Adrenal gland (tissue), 19 donors: ENCODE measurements at places on chromosomes 5 and 9. TPM values are rescaled to one million over a fixed set of nuclear protein-coding genes. Genes with fewer than 3 reads are reported as not detected.

Gene TTC16
- polyA plus RNA-seq, result 0.11 TPM

Gene SEMA5A
- 0.97 TPM for polyA plus RNA-seq

Gene PTGES
- 1.2 TPM for polyA plus RNA-seq

Gene NREP
- polyA plus RNA-seq, result 35.1 TPM

Gene MSH3
- 2.8 TPM for polyA plus RNA-seq

Gene FGF1
- polyA plus RNA-seq, result 0.57 TPM

Gene TEX48
- not detected for polyA plus RNA-seq

Gene SLC46A2
- polyA plus RNA-seq, result 0.09 TPM

Gene CA9
- polyA plus RNA-seq, result 1.3 TPM

Gene PDZD2
- 4.3 TPM for polyA plus RNA-seq

Gene NOXA1
- 23.5 TPM for polyA plus RNA-seq

Gene SNX30
- polyA plus RNA-seq, result 0.84 TPM

Gene GHR
- polyA plus RNA-seq, result 4.3 TPM

Gene NME5
- polyA plus RNA-seq, result 15.7 TPM

Gene GAPVD1
- 25.5 TPM for polyA plus RNA-seq

Gene PCDHAC2
- polyA plus RNA-seq, result 0.07 TPM

- peak; percentile 67 for DNase-seq
These were observed 2.9 kb downstream of the SPTAN1 start for GRCh38 chr9:128555180-128555721.

DNA sequence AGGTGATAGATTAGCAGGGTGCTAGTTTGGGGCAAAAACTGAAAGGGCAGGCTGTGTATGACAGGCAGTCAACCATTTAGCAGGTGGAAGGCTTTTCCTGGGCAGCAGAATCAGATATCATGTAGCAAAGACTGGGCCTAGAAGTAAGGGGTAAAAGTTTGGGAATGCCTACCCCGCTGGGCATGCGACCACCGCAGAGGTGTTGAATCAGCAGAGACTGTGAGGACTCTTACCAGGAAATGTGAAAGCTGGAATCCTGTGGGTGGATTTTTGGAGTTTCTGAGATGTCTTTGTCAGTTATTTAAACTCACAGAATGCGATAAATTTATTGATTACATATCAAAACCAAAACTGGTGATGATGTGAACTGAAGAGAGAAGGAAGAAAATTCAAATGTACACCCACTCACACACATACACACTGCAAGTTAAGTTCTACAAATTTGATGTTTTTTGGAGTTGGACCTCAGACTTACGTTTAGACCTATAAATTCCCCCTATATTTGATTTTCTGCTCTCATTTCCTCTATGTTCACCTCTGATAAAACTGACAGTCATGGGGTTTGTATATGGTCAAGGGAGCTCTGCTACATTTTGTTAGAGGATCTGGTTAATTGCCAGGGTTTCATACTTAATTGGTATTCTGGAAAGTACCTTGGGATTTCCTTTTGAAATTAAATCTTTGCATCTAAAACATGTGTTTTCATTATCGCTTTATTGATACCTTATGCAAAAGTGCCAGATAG is 333.6 kb downstream of the CSNK1G3 start:
- DNase-seq, result no peak

- peak; percentile 79 for DNase-seq
These were observed 12.7 kb upstream of the TDRD7 start for GRCh38 chr9:97398999-97399758.

GRCh38 chr5:11903614-11904264 is 507 bp downstream of the CTNND2 start:
- no peak for DNase-seq

GRCh38 chr9:122857815-122858214 is 29.4 kb upstream of the PDCL start:
- DNase-seq, result no peak

DNA sequence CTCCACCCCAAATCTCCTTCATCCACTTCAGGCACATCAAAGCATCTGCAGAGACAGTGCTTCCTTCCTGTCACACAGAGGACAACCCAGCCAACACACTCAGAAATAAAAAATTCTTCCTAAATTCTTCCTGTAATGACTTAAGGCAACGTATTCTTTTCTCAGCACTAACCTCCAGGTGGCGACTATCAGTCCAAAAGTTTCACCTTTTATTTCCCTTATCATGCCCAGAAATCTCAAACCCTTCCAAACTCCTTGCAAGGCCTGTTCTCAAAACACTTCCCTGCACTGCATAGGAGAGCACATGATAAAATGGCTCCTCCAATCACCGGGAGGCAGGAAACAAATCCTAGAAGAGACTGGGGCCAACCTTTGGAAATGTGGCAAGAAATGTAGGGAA is 35.1 kb downstream of the SLIT3 start:
- DNase-seq, result no peak

GRCh38 chr5:58246461-58246944 is 213.4 kb downstream of the PLK2 start:
- no peak for DNase-seq

GRCh38 chr5:142253938-142254337 is 70.9 kb downstream of the SPRY4 start:
- no peak for DNase-seq

- DNase-seq, result no peak
These were observed 19.6 kb downstream of the TJP2 start for GRCh38 chr9:69193685-69194032.

DNA sequence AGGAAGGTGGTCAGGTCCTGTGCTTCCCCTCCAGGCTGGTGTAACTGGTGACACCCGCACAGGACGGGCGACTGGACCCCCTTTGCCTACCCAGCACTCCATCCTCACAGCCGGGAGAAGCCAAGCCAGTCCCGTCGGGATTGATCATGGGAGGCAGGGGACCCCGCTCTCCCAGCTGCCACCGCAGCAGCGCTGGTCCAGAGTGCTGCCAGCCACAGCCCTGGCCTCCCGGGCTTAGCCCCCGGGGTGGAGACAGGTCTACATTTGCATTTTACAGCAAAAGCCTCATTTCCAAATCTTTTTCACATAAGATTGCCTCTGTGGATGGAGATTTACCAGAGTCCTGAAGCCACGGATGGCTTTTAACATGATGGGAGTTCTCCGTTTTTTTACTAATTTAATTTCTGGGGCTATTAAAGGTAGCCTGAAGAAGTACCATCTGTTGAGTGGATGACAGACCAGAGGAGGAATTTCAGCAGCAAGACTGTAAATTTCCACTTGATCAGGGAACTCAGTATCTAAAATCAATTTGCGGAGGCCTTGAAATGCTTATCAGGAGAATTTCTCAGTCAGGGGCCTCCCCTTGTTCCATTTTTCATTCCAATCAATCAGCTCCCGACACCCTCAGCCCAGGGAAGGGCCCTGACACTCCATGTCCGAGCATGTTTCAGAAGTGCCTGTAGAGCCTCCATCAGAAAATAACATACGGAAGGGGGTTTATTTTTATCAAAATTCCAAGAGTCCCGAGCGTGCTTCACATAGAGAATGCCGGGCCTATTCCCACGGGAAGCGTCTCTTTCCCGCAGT is 80.6 kb downstream of the OLFM1 start:
- no peak for DNase-seq

- DNase-seq, result no peak
These were observed 280.2 kb upstream of the C9orf72 start for GRCh38 chr9:27853529-27853928.

GRCh38 chr9:86022687-86023266 is 76.6 kb downstream of the GOLM1 start:
- no peak for DNase-seq

GRCh38 chr5:72107901-72108201 is 576 bp downstream of the MAP1B start:
- no peak for DNase-seq

DNA sequence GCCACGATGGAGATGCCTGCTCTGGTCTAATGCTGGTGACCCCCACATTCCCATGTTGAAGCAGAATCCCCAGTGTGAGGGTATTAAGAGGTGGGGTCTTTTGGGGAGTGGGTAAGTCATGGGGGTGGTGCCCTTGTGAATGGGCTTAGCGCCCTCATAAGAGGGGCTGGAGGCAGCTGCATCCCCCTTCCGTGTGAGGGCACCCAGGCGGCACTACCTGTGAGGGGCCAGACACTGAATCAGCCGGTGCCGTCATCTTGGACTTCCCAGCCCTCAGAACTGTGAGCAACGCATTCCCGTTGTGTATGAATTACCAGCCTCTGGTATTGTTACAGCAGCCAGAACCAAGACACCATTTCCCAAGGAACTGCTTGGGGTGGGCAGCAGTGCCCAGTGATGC is 27.0 kb upstream of the RNF130 start:
- DNase-seq, result no peak

GRCh38 chr9:92656537-92656925 is 13.4 kb downstream of the IPPK start:
- DNase-seq, result no peak

GRCh38 chr5:132566657-132567056 is 9.9 kb downstream of the RAD50 start:
- DNase-seq, result no peak

DNA sequence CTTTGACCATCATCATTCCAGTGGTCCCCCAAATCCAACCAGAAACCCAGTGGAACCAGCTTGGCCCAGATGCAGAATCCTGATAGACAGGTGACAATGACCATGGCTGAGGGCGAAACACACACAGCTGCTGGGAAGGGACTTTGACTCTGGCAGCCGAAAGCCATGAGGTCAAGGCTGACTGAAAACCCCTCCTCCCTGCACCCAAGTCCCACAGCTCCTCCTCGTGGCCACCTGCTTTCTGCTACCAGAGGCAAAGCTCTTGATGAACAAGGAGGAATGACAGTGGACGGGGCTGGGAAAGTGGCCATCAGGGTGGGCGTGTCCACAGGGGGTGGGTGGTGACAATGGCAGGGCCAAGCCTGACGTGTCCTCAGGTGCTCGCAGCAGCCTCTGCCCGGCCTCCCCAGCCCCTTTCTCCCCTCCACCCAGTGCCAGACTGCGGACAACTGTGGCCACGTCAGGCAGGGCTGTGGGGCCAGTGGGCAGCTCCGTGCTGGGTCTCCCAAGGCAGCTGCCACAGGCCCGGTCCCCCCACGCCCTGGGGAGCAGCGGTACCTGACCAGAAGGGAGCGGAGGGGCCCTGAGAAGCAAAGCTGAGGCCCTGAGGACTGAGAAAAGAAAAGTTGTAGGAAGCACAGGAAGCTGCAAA is 30.8 kb upstream of the SARDH start:
- DNase-seq, result no peak

DNA sequence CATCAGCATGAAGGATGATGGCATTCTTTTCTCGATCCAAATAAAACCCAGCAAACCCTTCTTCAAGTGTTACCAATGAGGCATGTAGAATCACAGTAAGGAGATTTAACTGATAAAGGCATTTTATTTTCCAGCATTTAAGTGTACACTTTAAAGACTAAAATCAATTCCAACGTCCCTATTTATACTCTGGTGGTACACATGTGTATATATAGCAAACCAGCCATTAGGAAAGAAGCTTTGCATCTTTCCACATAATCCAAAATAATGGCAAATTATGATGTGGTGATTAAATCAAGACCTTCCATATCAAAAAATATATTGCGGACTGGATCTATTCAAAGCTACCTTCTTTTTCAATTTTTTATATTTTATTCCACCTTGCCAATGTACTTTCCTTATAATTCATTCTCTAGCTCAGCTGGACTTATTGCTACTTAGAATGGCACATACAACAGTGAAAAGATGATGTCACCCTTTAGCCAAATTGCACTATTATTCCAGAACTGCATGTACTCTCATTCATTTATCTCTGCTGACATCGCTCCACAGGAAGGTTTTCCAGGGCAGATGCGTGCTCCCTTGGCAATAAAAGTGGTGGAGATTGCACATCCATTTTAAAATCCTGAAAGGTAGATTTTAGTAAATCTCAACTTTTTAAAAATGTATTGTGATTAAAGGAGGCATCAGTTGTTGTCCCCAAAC is 63.3 kb upstream of the SLC30A5 start:
- no peak for DNase-seq

DNA sequence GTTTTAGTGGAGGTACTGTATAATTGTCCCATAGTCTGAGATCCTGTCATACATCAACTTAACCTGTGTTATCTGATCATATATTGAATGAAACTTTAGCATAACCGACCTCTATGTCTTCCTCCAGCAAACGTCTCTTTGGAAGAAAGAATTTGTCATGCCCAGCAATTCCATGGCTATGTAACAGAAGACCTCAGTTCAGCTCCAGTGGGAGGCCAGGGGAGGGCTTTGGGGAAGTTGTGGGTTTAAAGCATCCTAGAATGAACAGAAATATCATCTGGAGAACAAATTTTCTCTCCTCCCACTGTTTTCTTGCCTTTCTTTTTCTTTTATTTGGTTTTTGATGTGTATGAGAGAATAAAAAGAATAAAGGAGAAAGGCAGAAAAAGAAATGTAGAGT is 164.5 kb downstream of the GAS1 start:
- no peak for DNase-seq

DNA sequence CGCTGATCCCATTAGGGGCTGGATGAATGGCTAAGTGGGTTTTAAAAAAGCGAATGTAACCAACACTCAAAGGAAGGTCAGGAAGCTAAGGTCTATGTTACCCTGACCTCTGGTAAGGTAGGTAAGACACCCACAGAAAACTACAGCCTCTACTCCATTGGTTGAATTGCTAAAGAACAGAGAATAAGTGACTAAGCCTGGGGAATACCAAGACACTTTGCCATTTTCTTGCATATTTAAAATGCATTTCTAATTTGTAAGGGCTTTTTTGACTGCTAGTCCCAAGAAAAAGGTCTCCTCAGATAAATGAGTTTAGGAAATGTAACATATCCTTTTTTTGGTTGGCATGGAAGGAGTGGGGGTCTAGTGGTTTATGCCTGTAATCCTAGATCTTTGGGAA is 368.7 kb downstream of the BNC2 start:
- DNase-seq, result no peak

DNA sequence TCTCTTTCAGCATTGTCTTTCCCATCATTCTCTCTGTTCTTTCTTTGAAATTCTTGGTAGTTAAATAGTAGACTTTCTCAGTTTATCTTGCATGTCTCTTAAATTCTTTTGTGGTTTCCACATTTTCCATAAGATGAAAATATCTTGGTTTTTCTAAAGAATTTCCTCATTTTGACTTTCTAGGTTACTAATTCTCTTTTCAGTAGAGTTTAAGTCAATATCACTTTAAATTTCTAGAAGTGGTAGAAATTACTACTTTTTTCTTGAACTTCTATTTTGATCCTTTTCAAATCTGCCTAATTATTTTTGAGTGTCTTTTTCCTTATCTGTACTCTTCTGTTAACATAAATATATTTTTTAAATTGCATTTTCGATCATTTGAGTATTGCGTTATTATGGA is 23.6 kb upstream of the LRRTM2 start:
- no peak for DNase-seq

DNA sequence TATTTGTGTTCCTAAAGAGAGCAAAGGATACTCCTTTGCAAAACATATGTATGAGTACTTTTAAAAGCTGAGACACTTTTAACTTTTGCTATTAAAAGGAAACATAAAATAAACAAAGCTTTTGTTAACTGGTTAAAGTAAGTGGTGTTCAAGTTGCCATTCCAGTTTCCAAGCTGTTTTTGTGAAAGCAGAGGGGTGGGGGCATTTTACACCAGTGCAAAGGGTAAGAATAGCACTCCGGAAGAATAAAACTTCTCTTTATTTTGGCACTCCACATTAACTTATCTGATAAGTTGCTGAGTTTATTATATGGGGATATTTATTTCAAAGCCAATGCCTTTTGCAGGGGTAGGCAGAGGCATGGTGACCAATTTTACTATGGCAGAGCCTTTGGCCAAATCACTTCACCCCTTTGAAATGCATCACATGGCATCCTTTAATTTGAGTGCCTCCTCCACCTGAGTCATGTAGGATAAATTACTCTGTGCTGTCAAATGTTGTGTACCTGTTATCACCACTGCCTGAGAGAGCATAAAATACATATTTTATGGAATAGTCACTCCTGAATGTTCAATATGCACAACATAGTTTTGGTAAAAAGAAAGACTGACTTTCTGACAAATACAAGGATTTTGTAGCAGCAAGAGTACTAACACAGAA is 62.9 kb downstream of the MLLT3 start:
- DNase-seq, result no peak

GRCh38 chr5:93578813-93579691 is 2.0 kb downstream of the NR2F1-AS1 start:
- peak; percentile 76 for DNase-seq
